ENCODE measurements at places on chromosomes 13 and 19. TPM values are rescaled to one million over a fixed set of nuclear protein-coding genes. Genes with fewer than 3 reads are reported as not detected.
A peak's percentile ranks its signal among the peaks of the same experiment; 100 is the strongest.

DNA sequence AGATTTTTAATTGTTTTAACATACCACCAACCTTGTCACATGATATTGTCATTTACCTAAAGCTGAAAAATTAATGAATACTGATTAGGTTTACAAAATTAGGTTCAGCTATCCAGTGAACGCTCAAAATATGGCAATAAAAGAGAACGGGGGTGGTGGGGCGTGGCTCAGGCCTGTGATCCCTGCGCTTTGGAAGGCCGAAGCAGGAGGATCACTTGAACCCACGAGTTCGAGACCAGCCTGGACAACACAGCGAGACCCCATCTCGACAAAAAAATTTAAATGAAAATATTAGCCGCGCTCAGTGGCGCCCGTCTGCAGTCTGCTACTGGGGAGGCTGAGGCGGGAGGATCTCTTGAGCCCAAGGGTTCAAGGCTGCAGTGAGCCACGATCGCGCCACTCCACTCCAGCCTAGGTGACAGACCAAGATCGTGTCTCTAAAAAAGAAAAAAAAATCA, 516 bp upstream of the FAM32A start:
- no peak for DNase-seq

Gene C13orf42
- total RNA-seq: not detected

GRCh38 chr19:5957170-5957569, 20.8 kb downstream of the RANBP3 start:
- no peak for DNase-seq

DNA sequence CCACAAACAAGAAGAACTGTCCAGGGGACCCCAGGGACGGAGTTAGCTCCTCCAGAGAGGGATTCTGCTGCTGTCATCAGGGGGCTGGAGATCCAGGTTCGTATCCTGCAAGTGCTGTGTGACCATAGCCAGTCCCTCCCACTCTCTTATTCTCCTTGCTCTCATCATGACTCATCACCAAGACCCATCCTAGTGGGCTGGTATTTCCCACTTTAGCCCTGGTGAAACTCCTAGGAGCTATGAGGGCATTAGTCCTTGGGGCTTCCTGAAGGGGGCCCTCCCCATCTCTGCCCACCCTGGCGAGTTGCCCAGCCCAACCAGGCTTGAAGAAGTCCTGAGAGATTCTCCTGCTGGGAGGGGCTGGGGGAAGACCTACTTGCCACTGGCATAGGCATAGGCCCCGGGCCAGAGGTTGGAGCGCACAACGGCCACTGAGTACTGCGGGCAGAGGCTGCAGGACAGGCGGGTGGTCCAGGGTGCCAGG, 7.5 kb upstream of the DMWD start:
- DNase-seq: no peak

DNA sequence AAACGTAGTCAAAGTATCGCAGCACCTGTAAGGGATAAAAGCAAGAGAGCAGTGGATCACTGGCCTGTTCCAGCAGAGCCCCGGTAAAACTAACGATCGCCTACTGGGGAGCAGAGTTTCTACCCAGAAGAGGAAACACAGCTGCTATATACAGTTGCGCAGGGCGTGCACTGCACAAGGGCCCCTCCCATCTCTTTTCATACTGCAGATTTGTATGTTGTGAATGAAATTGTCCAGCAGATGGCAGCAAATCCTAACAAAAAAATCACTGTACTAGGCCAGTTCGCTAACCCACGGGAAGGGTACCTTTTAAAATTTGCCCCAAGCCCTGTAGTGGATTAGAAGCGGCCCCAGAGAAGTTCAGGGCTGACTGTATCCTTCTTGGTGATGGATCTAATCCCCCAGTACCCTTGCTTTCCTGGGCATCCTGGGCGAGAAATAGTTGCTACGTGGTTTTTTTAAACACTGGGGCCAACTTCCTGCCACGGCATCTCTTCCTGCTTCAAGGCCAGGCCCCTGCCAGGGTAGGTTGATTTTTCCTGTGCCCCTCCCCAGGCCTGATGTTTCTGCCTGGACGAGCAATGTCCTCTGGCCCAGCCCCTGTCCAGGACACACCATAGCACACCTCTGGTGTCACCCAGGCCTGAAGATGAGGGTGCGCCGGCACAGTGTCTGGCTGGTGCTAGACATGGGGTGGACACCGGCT, 127.0 kb downstream of the IER2 start:
- DNase-seq: peak; percentile 83

DNA sequence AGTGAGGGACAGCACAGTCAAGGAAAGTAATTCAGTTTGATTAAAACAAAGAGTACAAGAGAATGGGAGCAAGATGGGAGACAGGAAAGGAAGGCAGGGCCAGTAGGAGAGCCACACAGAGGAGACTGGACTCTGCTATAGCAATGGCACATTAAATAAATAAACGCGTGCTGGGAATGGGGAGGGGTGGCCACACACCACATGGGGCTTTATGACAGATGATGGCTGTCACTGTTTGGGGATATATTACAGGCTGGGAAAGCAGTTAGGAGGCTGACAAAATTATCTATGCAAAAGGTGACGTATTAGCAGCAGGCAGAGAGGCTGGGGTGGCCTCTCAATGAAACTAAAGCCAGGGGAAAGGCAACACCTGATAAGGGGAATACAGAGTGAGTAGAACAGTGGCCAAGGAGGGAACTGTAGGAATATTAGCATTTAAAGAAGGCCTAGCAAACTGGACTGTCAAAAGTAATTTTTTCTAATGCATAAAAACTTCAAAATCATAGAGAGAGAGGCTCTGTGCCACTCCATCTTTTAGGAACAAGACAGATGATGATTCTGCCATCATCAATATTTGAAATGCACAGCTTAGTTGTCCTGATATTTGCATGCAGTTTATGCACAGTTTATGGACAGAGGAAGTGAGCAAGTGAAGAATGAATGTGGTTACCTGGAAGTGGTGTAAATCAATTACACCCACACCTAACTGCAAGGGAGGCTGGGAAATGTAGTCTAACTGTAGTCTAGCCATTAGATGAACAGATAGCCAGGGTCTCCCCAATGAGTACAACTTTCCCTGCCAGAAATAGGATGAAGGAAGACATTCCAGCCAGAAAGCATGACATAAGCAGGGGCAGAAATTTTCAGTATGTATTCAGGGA, 346.5 kb downstream of the FOXO1 start:
- no peak for DNase-seq

GRCh38 chr13:39760521-39760920, 105.1 kb downstream of the COG6 start:
- DNase-seq: no peak

DNA sequence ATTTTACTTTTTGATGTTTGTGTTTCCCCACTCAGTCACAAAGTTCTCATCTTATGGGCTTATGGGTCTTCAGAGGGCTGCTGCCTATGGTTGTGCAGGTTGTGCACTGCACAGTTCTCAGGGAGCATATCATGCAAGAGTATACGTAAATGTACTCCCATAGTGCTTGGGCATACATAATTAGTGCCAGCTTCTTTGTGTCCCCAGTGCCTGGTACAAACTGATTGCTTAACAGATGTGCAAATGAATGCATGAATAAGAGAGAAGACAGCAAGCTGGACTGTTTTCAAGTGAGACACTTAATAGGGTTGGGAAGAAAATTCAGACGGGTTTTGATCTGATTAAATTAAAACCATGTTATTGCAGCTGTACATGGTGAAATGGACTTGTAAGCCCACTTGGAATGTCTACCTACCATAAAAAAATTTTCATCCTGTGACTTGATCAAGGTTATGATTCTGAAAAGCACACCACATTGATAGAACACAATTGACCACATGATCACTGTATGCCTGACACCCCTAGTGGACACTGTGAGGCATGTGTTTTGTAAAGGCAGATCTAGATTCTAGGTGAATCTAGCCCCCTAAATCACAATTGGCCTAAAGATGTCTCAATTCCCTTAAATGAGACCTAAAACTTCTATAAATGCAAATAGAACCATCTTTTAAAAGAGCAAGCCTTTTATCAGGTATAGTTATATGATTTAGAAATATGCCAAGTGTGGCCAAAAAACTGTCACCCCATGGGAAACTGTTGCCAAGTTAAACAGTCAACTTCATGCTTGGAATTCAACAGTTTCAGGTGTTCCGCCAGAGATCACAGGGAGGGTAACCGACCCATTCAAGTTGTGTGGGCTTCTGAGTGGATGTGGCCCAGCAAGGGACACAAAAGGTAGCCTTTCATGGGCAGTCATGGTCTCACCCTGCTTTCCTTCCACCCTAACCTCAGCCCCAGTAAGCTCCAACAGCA, 27.9 kb downstream of the FAM124A start:
- no peak for DNase-seq

Gene THSD1
- total RNA-seq: 13.7 TPM

Gene NDFIP2
- total RNA-seq: 29.2 TPM

Gene PEG3
- 5.0 TPM for total RNA-seq

Gene SH2D3A
- total RNA-seq: 30.6 TPM

Gene GSX1
- total RNA-seq: not detected

Gene OR10H2
- total RNA-seq: not detected

- DNase-seq: no peak
Measured at GRCh38 chr13:59360916-59361315, 802.8 kb downstream of the DIAPH3 start.

- DNase-seq: no peak
Measured at GRCh38 chr13:23411220-23411619, 22.3 kb downstream of the SACS start.

Gene ZNF284
- 2.1 TPM for total RNA-seq

DNA sequence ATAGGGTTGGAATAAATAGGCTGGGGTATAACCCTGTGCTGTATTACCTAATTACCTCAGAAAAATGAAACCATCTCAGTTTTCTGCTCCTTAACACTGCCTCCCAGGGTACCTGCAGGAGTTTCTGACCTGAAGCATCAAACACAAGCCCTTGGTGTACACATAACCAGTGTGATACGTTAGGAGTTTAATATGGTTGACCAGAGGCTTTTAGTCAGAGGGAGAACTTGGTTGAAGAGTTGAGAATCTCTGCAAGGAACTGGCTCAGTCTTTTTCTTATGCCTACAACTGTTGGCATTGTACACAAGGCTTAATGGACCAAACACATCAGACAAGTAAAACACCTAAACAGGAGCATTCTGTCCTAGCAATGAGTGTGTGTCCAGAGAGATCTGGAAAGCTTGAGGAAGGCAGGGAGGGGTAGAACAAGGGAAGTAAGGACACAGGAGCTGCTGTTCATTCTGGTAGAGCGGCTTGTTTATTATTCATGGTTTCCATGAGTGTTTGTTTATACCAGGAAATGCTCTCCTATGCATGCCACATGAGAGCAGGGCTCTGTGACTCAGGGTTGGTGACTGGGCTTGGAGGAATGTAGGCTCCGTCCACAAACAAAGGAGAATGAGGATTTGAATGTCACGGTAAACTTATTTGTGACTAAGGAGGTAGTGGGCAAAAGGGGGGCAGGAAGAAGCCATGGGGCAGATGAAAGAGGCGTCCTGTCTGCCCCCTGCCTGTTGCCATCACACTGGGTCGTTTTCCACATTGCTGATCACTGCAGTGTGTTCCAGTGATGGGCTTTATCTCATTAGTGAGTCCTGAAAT, 11.9 kb upstream of the SPATA13 start:
- DNase-seq: peak; percentile 55

DNA sequence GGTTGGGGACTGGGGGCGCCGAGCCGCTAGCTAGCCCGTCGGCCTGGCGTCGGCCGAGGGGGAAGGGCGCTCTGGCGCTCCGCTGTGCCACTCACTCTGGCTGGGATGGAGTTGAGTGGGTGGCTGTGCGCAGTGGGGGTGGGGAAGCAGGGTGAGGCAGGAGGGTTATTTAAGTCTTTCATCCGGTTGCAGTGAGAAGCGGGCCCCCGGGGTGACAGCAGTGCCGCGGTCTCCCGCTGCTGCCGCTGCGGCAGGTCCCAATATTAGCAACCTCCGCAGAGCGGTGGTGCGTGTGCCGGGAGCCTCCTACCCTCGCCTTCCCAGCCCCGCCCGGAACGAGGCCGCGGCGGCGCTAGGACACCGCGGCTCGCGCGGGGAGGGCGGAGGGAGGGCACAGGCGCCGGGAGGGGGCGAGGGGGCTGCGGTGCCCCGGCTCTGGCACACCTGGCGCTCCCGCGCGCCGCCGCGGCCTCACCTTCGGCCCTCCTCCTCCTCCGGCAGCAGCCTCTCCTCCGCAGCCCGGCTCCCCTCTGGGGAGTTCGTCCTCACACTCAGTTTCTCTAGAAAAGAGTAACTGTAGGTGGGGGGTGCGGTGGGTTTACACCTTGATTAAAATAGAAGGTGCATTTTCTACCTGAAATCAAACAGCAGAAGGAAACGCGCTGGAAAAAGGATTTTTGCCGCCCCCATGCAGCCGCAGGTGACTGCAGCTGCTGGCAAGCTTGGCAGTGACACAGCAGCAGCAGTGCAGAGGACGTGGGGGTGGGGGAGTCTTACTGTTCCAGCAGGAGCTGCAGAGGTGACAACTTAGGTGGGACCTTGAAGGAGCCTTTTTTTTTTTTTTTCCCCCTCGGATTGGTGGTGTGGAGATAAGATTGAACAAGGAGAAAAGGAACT, 4.5 kb downstream of the FGF9 start:
- peak; percentile 67 for DNase-seq

Gene LHB
- total RNA-seq: not detected

DNA sequence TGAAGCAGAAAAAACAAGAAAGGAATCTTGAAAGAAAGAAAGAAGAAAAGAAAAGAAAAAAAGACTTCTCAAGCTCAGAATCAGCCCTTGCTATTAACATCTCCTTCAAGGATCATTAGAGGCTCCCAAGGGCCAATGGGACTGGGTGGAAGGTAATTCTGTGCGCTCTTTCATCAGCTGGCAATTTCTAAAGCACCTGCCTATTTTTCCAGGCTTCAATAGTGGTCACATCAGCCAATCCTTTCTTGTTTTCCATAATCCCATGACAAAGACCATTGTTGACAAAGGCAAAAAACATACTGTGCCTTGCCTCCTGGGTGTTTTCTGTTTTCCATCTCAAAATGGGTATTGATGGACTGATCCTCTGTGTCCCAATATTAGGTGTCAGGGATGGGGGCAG, 88.2 kb upstream of the TSC22D1 start:
- DNase-seq: no peak

Gene C3
- total RNA-seq: 1,072 TPM

Gene NLRP13
- total RNA-seq: not detected

DNA sequence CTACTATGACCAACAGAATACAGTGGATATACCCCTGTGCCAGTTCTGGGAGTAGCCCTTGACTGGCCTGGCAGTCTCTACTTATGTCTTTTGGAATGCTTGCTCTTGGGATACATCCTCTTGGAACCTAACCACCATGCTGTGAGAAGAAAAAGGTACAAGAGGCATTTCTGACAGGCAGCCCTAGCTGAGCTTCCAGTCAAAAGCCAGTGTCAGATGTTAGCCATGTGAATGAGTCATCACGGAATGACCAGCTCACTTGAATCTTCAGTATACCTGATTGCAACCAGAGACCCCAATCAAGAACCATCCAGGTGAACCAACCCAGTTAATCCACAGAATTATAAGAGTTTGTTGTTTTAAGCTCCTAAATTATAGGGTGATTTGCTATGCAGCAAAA, 4.1 kb downstream of the CCDC169 start:
- no peak for DNase-seq

Gene LYPD3
- total RNA-seq: 0.28 TPM

DNA sequence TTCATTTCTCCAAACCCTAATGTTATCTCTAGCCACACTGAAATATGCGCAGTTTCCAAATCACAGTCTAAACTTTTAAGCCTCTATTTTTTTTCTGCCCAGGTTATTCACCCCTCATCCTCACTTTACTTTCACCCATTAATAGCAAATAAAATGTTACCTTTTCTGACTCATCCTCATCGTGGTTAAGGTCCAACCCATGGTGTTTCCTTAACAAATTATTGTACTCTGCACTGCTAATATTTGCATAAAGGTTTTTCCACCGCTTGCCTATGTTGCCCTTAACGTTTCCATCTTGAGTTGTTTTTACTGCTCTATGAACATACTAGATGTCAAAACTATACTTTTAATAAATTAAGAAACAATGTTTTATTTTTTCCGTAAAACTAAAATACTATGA, 780.9 kb upstream of the KLHL1 start:
- no peak for DNase-seq

GRCh38 chr13:112688560-112689302, 1.1 kb upstream of the ATP11A start:
- peak; percentile 70 for DNase-seq
